ENCODE measurements at places on chromosomes 16 and 17. TPM values are rescaled to one million over a fixed set of nuclear protein-coding genes. Genes with fewer than 3 reads are reported as not detected.
A peak's percentile ranks its signal among the peaks of the same experiment; 100 is the strongest.

GRCh38 chr17:56801459-56802178 lies 32.1 kb downstream of the C17orf67 start:
- DNase-seq, result no peak

DNA sequence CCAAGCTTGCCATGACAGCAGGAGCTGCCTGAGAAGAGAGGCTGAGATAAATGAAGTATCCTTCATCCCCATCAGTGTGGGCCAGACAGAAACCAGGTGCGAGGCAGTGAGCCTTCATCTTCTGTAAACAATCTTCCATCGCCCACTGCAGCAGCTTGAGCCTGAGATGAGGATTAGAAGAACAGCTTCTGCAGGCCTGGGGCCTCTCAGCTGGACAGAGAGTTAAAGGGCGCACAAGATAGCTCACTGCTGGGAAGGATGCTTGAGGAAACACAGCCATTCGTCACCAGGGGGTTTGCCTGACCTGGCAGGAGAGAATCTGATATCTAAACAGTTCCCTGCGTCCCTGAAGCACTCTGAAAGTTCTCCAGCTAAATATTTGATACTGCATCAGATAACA lies 27.1 kb downstream of the HOXB1 start:
- no peak for DNase-seq

DNA sequence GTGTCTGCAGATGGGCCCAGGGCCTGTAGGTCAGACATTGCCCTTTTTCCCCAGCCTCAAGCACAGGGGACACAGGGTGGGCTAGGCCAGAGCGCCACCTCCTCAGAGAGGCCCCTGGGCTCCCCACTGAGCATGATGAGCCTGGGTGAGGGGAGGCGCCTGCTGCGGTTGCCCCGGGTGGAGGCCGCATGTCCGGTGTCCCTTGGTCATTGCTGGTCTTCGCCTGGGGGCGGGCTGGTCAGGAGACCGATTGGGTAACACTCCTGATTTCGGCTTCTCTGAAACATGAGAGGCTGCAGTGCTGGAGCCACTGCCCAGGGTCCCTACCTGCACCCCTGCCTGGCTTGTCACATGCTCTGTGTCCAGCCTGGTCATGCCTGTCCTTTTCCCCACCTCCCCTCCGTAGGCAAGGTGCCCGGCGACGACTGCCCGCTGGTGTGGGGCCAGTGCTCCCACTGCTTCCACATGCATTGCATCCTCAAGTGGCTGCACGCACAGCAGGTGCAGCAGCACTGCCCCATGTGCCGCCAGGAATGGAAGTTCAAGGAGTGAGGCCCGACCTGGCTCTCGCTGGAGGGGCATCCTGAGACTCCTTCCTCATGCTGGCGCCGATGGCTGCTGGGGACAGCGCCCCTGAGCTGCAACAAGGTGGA lies 2.4 kb upstream of the NPB start:
- DNase-seq, result no peak

Gene PRKCB
- 101 TPM for total RNA-seq

DNA sequence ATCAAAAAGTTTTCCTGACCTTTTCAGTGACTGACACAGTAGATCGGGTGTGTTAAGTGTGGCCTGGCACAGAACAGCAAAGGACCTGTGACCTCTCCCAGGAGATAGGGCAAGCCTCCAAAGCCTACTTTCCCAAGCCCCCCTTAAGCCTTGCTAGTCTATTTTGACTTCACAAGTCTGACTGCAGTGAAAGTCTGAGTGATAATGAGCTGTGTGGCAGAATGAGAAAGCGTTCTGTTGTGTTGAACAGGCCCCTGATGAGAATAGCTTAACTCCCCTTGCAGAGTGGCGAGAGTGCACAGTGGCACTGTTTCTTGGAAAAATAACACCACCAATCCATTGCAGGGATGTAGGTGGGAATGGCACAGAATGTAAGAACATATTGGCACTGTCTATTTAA lies 32.8 kb downstream of the MMD start:
- DNase-seq, result no peak

Gene CA5A
- total RNA-seq, result not detected

DNA sequence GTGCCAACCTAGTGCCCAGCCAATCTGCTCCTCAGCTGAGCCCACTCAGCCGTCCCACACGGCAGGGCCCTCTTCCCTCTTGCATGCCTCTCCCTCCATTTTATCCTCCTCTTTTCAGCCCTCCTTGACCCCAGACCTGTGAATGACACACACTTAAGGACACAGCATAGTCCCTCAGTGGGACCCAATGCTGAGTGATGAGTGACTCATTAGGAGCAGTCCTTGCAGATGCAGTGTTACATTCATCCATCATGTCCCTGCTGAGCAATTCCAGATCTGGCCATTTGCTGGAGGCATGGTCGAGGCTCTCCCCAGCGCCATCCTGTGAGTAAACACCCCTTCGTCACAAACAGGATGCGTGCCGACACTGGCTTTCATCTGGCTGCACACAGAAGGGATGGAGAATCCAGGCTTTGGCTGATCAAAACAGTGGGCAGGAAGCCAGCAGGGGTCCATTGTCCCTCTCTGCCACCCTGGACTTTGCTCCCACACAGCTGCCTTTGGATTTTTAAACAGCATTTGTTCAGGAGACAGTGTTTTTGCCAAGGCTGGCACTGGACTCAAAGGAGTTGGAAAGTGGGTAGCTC lies 122.6 kb downstream of the AXIN2 start:
- DNase-seq, result no peak

- DNase-seq, result no peak
These were observed 3.3 kb upstream of the IRX5 start for GRCh38 chr16:54927125-54928015.

- peak; percentile 88 for DNase-seq
These were observed 749 bp upstream of the MC1R start for GRCh38 chr16:89917773-89918452.

Measured in activated CD8-positive, alpha-beta T cell treated with anti-CD3 and anti-CD28 coated beads for 36 hours (primary cell).